ENCODE measurements at places on chromosomes 7 and 10.

DNA sequence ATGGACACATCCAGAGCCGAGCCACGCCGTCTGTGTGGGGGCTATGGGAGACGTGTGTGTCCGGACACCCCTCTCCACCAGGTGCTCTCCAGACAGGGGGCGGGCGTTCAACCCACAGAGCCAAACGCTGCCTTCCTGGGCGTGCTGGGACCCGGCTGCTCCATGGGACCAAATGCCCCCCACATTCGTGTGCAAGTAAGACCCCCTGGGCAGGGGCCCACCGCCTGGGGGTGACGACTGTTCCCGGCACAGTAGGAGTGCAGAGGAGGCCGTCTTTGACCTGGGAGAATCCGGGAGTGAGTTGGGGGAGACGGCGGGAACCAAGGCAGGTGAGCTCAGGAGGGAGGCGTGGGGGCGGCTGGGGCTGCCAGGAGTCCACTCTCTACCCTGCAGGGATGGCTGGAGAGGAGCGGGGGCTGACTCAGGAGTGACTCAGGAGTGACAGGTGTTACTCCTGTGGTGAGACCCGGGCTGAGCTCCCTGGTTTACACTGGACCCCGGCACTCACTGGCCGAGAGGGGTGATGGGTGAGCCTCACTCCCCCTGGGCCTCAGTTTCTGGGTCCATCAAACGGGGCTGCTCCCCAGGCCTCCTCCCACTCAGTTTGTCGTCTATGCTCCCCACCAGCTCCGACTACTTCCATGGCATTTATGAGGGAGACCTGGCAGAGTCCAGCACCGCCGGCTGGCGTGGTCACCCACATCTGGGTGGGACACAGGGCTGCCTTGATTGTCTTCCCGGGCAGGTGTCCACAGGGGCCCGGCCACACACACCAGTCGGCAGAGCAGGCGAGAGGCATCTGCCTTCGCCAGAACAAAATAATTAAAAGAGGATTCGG is 95.0 kb downstream of the MICALL2 start:
- DNase-seq, result no peak

GRCh38 chr10:688312-689120 is 952 bp downstream of the DIP2C start:
- DNase-seq, result no peak

GRCh38 chr10:69316313-69317059 is 38.2 kb downstream of the HK1 start:
- DNase-seq, result no peak

DNA sequence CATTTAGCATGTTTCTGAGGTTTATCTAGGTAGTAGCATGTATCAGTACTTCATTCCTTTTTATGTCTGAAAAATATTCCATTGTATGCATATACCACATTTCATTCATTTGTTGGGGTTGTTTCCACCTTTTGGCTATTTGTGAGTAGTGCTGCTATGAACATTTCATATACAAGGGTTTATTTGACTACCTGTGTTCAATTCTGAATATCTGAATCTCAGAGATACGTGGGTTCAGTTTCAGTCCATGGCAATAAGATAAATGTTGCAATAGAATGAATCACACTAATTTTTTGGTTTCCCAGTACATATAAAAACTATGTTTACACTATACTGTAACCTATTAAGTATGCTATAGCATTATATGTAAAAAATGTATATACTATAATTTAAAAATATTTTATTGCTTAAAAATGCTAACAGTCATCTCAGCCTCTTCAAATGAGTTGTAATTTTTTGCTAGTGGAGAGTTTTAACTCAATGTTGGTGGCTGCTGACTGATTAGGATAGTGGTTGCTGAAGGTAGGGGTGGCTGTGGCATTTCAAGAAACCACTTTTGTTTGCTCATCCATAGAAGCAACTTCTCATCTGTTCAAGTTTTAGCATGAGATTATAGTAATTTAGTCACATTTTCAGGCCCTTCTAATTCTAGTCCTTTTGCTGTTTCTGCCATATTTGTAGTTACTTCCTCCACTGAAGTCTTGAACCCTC is 13.9 kb downstream of the PLEKHA1 start:
- DNase-seq, result no peak

DNA sequence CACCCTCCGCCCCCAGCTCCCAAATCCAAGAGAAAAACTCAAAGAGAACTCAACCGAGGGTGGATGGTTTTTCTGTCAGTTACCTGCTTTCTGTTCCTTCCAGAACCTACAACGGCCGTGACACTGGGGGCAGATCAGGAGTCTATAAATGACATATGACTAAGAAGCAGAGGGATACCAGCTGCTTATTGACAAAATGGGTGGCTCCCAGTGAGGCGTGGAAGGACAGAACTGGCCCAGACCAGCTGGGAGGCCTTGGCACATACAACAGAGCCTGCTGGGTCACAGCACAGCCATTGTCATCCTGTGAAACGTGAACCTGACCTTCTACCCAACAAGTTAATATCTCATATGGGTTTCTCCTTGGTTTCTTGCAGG is 84.3 kb upstream of the ADRB1 start:
- DNase-seq, result peak; percentile 81

GRCh38 chr7:128928159-128928813 is 9.4 kb upstream of the IRF5 start:
- DNase-seq, result no peak

- DNase-seq, result no peak
Measured at GRCh38 chr10:77886795-77887355, 39.7 kb downstream of the DLG5 start.

DNA sequence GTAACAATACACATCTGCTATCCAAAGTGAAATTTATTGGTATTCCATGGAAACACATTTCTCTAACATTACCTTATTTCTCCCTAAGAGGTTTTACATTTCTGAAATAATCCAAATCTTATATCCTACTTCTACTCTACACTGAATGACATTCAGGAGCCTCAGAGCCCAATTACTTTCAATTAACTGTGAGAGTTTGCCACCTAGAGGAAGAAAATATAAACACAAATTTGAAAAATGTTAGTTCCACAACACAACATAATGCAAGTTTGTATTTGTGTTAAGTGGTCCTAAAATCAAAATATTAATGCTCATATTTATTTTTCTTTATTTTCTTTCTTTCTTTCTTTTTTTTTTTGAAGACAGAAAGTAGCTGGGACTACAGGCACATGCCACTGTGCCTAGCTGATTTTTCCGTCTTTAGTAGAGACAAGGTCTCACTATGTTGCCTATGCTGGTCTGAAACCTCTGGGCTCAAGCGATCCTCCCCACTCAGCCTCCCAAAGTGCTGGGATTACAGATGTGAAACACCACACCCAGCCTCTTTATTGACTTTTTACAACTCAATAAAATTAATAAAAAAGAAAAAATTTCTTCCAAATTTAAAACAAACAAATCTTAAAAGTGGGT is 46.0 kb downstream of the ATAD1 start:
- DNase-seq, result no peak

DNA sequence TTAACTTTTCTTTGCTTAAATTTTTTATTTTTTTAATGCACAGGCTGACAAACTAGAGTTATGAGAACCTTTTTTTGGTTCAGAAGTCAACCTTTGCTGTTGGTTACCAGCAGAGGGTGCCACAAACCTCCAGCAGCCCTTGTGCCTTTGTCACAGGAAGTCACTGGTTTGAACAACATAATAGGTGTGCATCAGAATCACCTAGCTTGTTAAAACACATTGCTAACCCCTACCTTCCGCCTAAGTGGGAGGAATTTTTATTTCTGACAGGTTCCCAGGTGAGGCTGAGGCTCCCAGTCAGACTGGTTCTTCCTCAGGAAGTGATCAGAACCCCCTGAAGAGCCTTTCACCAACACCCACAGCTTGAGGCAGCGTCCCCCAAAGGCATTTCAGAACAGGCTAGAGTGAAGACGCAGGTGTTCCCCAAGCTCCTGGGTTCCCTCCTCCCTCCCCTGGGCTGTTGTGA is 22.6 kb upstream of the VDAC2 start:
- DNase-seq, result no peak

GRCh38 chr7:108285003-108285368 is 154.8 kb upstream of the LAMB4 start:
- DNase-seq, result no peak

- no peak for DNase-seq
Measured at GRCh38 chr10:86371691-86372090, 5.1 kb upstream of the GRID1 start.

DNA sequence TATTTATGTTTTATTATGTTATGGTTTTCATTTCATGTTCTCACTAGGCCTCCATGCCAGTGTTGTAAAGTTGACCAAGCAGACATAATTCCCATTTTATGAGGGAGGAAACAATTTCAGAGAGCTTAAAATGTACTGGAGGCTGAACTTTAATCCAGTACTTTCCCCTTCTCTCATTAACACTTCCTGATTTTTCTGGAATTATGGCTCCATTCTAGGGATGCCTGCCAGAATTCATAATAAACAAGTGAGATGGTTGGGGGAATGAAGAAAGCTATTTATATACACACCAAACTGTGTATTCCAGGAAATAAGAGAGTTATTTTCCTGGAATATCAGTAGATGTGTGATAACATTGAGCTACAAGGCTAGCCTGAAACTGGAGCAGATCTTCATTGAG is 6.9 kb downstream of the TMEM236 start:
- DNase-seq, result no peak

DNA sequence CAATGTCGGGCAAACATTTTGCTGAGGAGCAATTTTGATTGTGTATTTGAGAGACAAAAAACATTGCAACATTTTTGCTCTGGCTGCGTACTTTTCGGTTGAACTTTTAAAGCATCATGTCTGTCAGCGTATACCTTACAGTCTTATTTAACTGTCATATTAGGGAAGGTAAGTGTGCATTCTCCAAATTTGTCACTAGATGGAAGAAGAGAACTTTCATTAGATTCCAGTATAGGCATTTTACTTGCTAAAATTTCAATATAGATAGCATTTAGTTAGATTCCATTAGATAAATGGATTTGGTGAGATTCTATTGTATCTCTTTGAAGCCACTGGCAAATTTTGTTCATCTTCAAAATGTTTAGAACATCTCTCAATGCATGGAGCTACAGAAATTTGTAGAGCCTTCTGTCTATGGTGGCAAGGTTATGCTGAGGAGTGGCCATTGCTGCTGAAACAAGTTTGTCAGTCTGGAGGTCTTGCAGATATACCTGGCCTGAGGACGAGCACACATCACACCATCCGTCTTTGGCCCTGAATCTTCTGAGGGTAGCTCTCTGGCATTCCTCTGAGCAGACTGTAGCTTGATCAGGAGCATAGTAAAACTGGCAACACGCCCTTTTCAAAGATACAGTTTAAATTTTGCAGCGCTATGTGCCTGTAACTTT is 437.5 kb upstream of the MBL2 start:
- peak; percentile 0 for DNase-seq

DNA sequence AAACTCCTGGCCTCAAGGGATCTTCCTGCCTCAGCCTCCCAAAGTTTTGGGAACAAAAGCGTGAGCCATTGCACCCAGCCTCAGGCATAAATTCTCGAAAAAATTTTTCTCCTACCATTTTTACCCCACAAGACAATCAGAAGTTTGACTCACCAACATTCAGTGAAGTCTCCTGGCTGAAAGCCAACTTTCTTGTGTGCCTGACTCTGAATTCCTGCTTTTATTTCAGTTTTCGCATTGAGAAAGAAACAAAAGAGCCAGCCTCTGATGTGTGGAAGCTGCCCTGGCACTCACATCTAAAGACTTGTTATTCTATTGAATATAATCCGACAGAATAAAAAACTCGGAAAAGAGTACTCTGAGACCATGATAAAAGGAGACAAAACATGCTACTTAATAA is 402.9 kb downstream of the MAGI2 start:
- DNase-seq, result no peak

GRCh38 chr7:75866114-75866488 is 12.7 kb upstream of the RHBDD2 start:
- no peak for DNase-seq

DNA sequence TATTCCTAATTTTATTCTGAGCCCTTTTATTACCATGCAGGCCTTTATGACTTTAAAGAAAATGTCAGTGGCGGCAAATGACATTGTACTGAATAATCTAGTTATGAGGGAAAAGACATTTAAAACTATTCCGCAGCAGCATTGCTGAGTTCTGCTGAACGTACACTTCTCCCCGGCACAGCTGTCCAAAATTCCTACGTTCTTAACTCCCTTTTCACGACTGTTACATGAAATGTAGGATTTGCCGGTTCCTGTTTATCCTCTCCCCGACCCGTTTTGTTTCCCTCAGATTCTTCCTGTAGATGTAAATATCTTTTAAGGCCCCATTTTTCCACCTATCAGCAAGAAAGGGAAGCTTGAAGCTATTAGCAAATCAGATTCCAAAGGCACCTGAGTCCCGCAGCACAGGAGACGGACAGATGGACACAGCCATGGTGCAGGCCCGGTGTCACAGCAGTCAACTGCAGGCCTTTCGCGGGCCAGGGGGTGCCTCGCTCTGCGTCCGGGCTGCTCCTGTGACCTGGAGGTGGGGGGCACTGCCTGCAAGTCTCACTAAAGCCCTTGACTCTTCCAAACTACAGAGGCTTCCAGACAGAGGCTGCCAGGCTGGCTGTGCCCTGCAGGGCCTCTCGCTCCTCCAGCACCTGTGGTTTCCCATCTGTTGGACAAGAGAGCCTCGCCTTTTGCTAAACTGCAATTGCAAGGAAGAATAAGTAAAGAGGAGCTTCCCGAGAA is 485.0 kb upstream of the MGMT start:
- no peak for DNase-seq

DNA sequence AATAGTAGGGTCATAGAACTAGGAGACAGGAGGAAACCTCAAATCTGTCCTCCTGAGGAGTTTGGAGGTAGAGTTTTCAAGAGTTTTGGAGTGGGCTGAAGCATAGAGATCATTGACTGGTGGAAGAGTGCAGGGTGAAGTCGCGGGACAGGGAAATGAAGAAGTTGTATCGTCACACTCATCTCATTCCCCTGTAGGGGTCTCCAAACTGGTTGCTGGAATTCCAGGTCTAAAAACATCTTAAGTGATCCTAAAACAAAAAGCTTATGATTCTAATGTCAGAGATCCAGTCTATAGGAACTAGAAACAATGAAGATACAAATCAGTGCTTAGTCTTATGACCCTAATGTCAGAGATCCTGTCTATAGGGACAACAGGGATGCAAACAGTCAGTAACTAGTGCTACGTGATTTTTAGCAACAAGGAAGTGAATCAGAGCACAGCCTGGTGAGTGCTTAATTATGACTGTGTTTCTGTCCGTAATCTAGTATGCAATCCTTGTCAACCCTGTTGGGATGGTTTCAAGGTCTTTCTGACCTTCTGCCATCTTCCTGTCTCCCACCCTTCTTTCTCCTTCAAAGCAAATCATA is 139.4 kb downstream of the SKIDA1 start:
- DNase-seq, result no peak

DNA sequence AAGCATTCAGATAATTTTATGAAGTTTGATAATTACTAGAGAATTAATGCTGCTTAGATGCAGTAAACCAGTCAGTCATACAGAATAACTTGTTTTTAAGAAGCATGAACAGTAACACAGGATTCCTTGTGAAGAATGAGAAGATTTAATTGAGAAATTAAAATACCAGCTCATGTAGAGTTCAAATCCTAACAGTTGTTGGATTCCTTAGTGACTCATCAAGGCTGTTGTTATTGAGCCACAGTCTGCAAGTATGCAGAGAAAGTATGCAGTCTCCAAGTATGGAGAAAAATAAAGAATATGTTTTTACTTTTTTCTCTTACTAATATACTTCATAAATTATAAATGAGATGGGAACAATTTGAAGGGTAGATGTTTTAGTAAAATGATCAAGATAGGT is 30.2 kb upstream of the CYP26C1 start:
- DNase-seq, result no peak
